ENCODE measurements at places on chromosomes 3 and 15.

GRCh38 chr3:186502138-186502948 lies 41.8 kb downstream of the CRYGS start:
- DNase-seq: no peak

- DNase-seq: no peak
Measured at GRCh38 chr15:81419332-81419943, 45.4 kb upstream of the TMC3 start.

DNA sequence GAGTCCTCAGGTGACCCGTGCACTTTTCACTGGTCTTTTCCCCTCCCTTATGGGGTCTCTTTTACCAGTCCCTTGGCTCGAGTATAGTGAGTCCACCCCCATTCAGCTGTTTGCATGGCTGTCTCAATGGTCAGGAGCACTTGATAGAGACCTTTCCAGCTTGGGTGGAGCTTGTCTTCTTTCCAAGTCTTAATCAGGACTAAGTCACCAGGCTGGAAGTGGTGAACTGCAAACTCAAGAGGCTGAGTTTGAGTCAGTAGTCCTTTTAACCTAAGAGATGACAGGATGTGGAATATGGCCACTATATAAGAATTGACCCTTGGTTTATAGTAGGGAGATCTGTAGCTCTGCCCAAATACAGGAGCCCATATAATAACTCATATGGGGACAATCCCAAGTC lies 279.7 kb downstream of the PYDC2 start:
- no peak for DNase-seq

DNA sequence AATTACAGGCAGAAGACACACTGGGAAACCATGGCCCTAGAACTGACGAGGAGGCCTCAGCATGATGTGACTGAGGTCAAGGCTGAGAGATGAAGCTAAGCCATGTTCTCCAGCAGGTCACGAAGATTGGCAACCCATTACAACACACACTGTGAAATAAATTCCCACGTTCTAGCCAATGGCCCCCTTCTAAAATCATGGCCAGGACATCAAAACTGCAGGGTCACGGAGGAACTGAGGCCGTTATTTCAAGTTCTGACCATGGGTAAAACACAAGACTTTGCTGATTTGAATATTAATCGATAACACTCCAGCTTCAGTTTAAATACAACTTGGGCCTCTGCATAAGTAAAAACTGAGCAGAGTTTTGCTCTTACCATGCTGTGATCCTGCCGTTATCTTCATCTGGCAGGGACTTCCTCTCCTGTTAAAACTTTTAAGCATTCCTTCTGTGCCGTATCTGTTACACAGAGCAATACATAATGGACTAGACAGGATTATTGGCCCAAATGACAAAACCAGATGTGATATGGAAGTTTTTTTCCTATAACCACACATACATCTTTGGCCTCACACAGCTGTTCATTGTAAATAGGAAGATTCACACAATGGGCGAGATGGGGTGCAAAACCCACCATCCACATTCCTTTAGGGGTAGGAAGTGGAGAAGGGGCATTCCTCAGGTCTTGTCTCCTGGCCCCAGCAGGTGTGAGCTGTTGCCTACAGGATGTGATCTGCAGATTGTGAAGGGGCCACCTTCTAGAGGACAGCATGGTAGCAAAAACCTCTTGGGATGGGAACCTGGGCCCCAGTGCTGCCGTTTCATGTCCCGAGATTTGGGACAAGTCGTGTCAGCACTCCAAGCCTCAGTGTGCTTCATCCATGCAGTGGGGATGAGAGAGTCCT lies 207.4 kb downstream of the OPA1 start:
- DNase-seq: no peak

DNA sequence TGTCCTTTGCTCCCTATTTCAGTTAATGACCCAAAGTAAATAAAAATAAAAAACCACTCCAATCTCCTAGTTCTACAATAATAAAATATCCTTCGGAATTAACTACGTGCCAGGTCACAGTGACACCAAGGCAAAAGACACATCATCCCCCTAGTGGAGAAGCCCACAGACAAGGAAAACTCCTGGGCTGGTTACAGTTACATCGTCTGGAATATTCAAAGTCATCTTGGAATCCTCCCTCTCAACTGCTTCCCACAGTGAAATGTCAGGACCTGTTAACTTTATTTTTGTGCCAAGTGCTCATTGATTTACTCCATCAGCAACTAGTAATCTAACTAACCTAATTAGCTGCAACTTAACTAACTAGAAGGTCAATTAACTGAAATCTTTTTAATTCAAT lies 349.3 kb downstream of the MAGI1 start:
- DNase-seq: no peak

- DNase-seq: no peak
Measured at GRCh38 chr15:76868740-76869139, 36.4 kb downstream of the SCAPER start.

DNA sequence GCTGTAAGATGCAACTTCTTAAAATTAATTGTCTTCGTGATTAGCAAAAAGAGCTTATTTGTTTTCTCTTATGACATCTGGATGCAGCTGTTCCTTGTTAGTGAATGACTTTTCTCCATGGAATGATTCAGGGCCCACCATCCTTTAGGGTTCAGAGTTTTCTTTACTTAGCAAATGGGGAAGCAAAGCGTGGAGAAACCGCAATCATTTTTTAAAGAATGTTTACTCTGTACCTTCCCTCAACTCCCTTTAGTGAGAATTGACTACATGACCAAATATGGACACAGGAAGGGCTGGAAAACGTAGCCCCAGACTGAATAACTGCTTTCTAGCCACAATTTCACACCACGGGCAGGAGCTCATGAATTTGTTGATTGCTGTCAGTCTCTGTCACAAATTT lies 130.1 kb downstream of the EDEM1 start:
- DNase-seq: no peak

- DNase-seq: peak; percentile 53
Measured at GRCh38 chr3:15815696-15816095, 17.9 kb upstream of the ANKRD28 start.

GRCh38 chr15:33369941-33370622 lies 59.3 kb downstream of the RYR3 start:
- no peak for DNase-seq

DNA sequence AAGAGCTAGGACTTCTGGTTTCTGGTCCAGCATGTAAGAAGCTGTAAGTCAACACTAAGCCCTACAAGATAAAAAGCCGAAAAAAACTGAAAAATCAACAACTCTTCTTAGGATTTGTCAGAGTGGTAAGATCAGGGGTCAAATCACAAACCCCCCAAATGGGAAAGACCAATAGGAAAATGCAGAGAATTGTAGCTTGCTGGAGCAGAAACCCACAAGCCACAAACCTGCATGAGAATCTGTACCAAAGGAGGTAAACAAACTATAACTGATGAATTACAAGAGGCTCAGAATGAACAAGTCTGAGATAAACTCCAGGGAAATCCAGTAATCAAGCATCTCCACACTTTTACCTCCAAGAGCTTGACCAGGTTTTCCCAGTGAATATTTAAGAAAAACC lies 36.0 kb downstream of the RFX7 start:
- DNase-seq: peak; percentile 22

GRCh38 chr3:124640635-124641306 lies 89.5 kb upstream of the UMPS start:
- DNase-seq: no peak

GRCh38 chr3:45205126-45205525 lies 21.0 kb downstream of the TMEM158 start:
- DNase-seq: no peak
